ENCODE measurements at places on chromosomes 4 and X. TPM values are rescaled to one million over a fixed set of nuclear protein-coding genes. Genes with fewer than 3 reads are reported as not detected.

DNA sequence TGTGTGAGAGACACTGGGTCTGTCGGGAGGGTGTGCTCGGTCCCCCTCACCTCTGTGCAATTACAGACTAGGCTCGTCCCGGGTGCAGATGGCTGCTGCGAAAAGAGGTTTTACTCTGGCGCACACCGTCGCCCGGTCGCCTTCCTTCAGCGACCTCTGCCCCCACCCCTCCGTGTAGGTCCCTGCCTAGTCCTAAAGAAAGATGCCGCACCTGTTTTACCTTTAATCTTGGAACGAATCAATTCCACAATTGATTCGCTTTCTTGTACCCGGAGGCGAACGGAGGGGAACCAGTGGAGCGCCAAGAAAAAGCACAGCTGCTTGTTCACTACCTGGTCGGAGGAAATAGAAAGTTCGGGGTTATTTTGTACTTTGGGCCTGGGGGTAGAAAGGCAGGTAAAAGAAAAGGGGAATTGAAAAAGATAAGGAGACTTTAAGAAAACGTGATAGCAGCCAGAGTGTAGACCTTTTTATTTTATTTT lies 1.2 kb downstream of the NPNT start:
- ATAC-seq: no peak

DNA sequence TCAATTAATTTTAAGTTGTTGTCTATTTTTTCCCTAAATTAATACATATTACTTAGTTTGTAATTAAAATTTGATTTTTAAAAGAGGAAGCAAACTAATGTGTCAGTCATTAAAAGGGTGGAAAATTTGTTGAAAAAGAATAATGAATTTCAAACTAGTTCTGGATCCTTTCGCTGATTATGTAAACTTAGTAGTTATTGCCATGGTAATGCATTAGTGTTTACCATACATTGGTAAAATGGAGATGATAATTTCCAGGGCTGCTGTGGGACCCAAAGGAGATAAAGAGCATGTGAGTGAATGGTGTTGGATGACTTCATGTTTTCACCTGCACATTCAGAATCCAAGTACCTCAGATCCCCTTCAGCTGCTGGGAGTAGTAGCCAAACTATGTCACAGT lies 6.5 kb downstream of the BEX3 start:
- no peak for ATAC-seq

DNA sequence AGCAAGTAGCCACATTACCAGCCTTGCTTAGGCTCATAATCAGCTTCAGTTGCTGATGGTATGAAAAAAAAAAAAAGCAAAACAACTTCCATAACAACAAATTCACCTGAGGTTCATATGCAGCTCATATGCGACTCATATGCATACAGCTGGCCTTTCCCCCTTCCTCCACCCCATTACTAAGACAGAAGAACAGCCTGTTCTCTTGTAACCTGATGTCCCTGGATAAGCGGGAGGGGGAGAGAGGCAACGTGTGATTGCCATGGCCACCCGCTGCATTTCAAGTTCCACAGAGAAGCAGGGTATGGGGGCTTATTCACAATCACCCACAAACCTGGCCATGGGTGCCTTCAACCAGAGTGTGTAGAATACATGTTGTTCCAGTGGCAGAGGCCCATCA lies 95.1 kb upstream of the DGKK start:
- no peak for ATAC-seq

- no peak for ATAC-seq
Observed at GRCh38 chr4:131001371-131001770, 1905.4 kb downstream of the C4orf33 start.

DNA sequence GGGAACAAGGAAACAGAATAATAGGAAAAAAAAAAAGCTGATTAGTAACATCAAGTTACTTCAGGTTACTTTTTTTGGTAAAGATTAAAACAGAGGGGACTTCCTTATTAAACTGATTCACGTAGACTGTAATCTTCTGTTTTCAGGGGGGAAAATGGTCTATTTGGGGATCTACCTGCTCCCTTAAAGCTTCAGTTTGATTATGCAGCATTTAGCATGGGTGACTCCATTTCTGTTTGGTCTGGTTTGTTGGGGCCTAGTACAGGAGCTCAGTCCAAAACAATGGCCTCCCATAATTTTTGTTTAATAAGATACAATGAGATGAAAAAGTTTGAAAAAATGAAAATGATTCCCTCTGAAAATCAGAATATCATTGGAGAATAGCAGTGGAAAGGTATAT lies 34.6 kb downstream of the TEC start:
- ATAC-seq: no peak

DNA sequence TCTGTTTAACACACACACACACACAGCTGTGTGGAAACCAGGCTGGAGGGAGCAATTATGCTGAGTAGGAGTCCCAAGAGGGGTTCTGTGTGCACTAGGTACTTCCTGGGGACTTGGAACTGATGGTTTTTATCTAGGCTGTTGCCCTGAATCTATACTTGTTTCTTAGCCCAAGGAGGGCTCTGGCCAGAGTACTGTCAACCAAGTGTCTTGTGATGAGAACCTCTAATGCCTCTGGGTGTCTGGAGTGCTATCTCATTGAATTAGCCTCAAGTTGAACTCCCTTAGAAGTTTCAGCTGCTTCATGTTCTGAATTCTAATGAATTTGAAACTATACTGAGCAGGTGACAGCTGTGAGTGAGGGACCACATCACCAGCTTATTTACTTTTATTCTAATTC lies 16.6 kb downstream of the ARHGAP24 start:
- ATAC-seq: no peak

DNA sequence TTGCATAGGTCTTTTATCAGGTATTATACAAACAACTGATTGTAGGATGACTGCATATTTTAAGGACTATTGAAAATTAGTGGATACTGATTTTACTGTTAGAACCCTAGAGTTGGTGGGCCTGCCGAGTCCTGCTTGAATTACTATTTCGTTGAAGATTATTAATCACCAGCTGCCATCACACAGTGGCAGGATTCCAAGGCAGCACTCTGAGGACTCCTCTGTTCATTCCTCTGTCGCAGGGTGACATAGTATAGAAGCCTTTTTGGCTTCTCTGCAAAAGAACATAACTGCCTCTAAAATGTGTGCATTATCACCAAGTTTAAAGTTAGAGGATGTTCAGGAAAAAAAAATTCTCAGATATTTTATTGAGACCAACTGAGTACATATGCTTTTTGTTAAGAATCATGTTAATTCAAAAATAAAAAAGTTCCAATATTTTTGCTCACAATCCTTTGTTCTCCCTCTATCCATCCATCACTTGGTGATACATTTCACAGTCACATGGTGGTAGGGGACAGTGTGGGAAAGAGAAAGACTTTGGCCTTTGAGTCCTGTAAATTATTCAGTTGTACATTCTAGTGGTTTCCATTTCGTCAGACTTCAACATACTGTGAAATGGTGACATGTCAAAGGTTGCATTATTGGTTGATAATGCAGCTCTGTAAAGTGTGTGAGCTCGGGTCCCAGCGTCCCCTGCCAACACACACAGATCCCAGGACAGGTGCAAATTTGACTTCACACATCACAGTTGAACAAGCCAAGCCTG lies 332.5 kb downstream of the GRID2 start:
- no peak for ATAC-seq

- peak; percentile 62 for ATAC-seq
Observed at GRCh38 chr4:87353592-87353991, 30.9 kb upstream of the HSD17B13 start.

DNA sequence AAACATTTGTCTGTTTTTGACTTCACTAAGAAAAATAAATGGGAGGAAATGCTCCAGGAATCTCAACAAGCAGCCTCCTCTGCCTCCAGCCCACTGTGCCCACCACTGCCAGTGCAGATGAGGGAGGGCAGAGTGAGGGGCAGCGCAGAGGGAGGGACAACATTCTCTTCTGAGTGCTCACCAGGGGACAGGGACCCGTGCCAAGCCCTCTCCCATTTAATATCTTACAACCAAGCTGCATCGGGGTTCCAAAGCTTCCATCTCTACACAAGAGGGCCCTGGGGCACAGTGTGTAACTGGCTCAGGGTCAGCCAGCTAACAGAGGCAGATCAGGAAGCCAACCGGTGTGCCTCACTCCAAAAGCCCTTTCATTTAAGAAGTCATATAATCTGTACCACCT lies 120.4 kb downstream of the NSUN7 start:
- ATAC-seq: no peak

DNA sequence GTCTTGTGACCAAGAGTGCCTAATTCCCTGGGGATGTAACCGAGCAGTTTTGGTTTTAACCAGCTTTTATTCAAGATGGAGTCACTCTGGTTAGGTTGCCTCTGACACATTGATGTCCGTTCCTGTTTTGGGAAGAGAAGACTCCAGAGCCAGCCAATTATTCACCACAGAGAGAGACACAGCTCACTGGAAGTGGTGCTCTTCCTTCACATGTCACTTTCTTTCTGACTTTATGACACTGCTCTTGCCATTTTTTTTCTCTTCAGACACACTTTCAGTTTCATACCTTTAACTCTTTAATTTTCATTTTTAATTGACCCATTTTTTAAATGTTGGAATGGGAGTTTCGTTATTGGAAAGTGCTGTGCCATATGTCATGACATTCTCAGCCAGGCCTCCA lies 418.4 kb upstream of the FSTL5 start:
- no peak for ATAC-seq

DNA sequence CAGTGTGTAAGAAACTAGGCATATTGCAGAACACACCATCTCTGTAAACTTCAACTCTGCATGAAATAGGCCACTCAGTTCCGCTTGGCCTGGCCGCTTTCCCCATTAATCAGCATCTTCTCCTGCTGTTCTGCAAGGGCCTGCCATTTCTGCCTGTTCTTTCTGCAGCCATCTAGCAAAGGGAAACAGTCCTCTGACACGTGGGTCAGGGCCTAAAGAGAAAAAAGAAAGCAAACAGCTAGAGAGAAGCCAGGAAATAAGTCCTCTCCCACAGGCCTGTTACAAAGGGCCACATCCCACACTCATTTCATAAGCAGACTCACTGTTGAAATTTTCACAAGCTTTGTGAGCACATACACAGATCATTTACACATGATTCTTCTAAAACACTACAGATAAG lies 130.1 kb downstream of the PDE5A start:
- ATAC-seq: no peak

DNA sequence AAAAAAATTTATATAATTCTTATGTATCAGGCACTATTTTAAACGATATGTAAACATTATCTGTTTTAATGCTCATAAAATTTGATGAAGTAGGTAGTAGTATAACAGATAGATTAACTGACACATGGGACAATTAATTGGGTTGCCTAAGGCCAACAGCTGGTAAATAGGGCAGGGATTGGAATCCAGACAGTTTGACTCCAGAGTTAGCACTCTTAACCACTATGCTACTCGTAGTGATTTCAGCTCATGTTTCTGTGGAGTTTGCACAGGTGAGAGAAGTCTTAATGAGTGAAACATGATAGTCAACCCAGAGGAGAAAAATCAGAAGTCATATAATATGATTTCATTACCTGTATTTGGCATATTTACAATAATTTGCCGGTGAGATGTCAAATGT lies 126.0 kb upstream of the WDFY3 start:
- no peak for ATAC-seq

GRCh38 chrX:73127700-73128241 lies 48.5 kb upstream of the PABPC1L2A start:
- no peak for ATAC-seq

DNA sequence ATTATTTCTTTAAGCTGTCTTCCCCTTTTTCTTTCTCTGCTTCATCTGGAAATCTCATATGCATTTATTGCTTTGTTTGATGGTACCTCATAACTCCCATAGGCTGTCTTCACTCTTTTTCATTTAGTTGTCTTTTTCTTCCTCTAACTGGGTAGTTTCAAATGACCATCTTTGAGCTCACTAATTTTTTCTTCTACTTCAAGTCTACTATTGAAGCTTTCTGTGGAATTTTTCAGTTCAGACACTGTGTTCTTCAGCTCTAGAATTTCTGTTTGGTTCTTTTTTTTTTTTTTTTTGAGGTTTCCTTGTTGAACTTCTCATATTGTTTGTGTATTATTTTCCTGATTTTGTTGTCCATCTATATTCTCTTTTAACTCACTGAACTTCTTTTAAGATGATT lies 23.0 kb downstream of the CASK start:
- no peak for ATAC-seq

PABPC4L gene
- 0.28 TPM for total RNA-seq

CXCL6 gene
- total RNA-seq: 1.4 TPM

PAGE1 gene
- not detected for total RNA-seq
